NCI-H1092 treated with DMSO at 0.1 percent for 48 hours (cell line): ENCODE measurements at places on chromosomes 16 and 17.

DNA sequence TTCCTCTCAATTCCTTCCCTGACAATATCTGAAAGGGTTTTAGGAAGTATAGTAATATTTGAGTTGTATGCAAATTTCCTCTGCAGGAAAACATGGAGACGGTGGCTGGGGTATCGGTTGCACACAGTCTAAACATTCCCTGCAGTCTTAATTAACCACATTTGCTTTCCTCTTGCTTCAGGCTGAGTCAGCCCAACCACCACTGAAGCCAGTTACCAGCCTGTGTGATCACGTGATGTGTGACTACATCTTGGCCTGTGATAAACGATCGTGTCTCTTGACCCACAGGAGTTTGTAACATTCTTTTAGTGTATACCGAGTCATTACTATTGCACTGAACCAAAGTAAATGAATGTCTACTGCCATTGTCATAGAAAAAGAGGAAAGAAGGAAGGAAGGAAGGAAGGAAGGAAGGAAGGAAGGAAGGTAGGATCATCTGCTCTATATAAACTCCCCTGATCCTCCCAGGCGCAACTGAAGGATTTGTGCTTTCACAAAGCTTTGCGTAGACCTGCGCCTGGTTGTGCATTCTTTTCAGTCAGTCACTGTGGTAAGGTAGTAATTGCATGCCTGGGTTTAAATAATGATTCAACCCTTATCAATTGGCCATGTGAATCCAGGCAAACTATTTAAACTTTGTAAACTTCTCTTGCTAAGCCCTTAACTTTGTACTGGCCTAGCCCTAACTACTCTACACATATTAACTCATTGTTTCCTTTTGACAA is 280.6 kb upstream of the SALL1 start:
- DNase-seq = no peak

GRCh38 chr17:78124081-78124835 is 4.3 kb downstream of the TMC6 start:
- DNase-seq = no peak

GRCh38 chr17:3890082-3890877 is 2.6 kb downstream of the CAMKK1 start:
- DNase-seq = peak; percentile 76

- DNase-seq = peak; percentile 86
These were observed 9.6 kb upstream of the ZFHX3 start for GRCh38 chr16:73057291-73058210.

- no peak for DNase-seq
These were observed 20.5 kb downstream of the EIF4A3 start for GRCh38 chr17:80126449-80126715.

DNA sequence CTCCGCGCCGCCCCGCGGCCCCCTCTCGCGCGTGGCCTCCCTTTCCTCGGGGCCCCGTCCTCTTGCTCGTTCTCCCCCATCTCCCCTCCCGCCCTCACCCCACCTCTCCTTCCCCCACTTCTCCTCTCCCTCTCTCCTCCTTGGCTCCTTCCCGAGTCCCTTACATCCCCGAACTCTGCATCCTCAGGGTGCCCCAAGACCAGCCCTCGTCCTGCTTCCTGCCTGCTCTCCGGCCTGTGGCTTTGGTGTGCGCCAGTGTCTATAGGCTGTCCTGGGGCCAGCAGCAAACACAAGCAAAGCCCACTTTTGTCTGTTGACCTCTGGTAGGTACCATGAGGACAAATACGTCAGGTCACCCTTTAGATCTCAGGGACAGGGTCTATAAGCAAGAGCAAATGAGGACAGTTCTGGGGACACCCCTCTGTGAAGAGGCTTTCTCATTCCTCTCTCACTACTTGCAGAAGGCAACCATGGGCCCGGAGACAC is 284 bp upstream of the COPZ2 start:
- no peak for DNase-seq

- DNase-seq = no peak
These were observed 26.6 kb upstream of the SKAP1 start for GRCh38 chr17:48456589-48456988.

DNA sequence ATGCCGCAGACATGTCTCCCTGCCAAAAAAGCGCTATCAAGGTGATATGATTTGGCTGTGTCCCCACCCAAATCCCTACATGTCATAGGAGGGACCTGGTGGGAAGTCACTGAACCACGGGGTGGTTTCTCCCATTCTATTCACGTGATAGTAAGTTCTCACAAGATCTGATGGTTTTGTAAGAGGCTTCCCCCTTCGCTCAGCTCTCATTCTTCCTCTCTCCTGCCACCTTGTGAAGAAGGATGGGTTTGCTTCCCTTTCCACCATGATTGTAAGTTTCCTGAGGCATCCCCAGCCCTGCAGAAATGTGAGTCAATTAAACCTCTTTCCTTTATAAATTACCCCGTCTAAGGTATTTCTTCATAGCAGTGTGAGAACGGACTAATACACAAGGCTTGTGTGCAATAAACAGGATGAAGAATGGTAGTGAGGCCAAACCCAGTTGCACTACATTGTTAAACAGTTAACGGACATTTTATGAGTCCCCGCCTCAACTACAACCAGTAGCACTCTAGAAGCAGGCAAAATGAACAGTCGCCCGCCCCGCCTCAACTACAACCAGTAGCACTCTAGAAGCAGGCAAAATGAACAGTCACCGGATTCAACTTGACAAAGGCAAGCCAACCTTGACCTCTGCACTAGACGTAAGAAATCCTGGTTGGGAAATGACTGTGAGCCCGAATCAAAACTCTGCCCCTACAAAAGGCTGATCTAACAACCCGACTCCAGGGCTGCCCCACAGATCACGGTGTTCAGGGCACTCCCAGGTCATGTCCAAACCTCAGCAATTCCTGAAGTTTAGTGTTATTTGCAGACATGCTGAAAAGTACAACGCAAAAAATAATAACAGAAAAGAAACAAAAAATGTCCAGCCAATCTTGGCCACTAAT is 26.3 kb downstream of the VPS53 start:
- DNase-seq = no peak

DNA sequence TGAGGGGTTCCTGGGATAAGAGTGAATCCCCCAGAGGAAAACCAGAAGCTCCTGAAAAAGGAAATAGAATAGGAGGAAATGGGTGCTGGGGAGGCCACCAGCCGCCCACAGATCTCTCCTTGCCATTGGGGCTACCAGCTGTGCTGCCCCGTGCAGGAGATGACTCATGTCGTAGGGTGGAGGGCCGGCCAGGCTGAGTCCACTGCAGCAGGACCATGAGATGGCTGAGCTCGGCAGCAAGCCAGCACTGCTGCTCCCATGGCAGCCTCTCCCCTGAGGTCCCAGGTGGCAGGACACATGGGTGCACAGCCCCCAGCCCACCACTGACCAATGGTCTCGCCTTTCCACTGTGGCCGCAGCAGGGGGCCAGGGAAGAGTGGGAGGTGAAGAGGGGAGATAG is 95.5 kb downstream of the GNAO1 start:
- no peak for DNase-seq

DNA sequence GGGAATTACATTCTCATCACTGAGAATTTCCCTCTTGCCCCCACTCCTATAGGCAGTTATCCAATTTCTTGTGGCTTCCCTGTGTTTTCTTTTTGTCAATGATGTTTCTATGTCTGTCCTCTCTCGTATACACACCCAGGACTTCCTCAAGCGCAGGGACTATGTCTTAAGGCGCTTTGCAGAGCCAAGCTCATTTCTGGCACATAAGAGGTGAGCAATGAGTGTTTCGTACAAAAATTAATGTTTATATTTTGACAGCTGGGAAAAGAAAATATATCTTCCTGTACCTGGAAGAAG is 947 bp downstream of the DDX42 start:
- no peak for DNase-seq

- no peak for DNase-seq
These were observed 105.3 kb downstream of the VPS53 start for GRCh38 chr17:609232-609810.

DNA sequence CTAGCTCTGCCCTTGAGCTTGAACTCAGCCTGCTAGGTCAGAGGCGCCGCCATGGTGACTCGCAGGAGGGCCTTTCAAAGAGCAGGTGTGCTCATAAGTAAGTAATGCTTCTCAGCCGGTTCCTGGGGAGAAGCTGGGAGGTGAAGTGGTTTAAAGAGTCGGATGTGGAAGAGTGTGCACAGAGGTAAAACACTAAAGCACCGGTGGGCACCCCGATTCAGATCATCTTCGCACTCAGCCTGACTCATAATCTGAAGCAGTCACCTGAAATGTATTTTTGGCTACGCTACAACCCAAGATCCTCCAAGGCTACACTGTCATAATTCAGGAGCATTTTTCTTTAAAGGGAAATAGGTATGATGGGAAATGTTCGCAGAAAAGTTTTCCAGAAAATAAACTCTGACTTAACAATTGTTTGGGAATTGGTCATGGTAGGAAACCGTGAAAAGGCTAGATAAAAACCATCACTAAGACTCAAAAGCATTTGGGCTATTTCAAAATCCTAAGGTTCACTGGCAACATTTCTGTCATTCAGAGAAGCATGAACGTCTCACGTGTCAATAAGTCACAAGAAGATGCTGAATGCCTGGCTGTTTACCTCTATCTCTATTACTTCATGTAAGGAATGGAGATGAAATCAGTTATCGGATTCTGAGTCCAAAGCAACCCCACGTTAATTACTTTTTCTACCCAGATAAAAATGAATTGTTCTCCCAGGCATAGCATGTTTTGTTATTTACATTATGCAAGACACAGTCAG is 17.8 kb downstream of the CDH8 start:
- no peak for DNase-seq
